CD4-positive, alpha-beta T cell treated with Interleukin-2 at 100 ng/mL for 4 hours (primary cell): ENCODE measurements at places on chromosomes 5 and 9.
A peak's percentile ranks its signal among the peaks of the same experiment; 100 is the strongest.

DNA sequence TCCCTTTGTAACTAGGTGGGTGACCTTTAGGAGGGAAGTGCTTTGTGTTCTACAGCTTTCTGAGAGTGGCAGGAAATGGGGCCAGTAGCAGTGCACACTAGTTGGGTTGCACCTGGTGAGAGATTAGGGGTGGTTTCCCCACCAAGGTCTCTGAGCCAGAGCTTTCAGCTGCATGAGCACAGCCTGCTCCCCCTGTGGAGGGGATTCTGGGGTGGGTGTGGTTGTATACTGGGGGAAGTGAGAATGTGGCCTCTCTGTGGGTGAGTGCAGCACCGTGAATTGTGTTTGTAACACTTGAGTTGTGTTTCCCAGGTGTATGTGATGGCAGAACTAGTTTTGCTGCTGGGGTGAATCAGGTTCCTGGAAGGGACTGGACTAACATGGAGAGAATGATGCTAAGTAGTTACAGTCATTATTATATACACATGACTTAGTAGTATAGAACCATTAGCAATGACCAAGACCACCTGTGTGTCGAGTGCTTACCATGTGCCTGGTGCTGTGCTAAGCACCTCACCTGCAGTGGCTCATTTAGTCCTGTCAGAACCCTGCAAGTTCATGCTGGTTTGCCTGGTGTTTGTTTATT, 11.8 kb upstream of the CXXC5 start:
- DNase-seq = peak; percentile 78

- DNase-seq = no peak
Observed at GRCh38 chr5:162299793-162300192, 232.2 kb downstream of the GABRG2 start.

DNA sequence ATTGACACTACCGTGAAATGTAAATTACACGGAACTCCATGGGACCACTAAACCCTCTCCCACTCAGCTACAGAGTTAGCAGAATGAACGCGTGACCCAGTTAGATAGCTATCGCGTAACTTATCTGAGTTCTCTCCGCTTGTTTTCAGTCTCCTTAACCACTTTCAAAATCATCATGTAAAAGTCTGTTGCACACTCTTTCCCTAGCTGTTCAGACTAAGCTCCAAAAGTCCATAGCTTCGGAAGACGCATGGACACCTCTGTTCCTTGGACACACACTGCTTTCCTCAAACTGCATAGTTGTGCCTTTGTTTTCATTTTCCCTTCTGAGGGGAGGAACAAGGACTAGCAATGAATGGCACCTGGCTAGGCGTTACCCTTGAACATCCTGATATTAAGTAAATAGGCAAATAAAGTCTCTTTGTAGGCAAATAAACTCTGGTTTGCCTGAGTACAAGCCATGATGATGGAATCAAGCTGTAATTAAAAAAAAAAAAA, 83.3 kb downstream of the DAPK1 start:
- DNase-seq = no peak

DNA sequence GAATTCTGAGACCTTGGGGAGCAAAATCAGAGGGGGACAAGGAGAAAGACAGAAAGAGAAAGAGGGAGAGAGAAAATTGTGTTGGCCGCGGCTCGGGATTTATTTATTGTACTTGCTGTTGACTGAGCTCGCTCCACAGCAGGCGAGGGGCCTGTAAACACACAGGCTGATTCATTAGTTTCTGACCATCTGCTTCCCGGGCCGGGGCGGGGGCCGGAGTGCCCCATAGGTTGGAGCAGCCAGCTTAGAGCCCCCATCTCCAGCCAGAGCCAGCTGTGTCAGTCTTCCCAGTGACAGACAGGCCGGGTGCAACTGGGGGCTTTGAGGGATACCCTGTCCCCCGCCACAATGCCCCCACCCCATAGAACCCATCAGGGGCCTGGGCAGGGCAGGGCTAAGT, 30.9 kb downstream of the NTNG2 start:
- DNase-seq = no peak

GRCh38 chr5:116528519-116529234, 45.9 kb downstream of the SEMA6A start:
- DNase-seq = no peak

DNA sequence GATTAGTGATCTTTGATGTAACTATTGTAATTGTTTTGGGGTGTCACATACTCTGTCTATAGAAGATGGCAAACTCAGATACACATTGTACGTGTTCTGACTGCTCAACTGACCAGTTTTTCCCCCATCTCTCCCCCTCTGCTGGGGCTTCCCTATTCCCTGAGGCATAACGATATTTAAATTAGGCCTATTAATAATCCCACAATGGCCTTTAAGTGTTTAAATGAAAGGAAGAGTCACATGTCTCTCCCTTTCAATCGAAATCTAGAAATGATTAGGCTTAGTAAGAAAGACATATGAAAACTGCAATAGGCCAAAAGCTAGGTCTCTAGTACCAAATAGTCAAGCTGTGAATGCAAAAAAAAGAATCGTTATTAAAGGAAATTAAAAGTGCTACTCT, 265.6 kb downstream of the TMEM232 start:
- DNase-seq = no peak

DNA sequence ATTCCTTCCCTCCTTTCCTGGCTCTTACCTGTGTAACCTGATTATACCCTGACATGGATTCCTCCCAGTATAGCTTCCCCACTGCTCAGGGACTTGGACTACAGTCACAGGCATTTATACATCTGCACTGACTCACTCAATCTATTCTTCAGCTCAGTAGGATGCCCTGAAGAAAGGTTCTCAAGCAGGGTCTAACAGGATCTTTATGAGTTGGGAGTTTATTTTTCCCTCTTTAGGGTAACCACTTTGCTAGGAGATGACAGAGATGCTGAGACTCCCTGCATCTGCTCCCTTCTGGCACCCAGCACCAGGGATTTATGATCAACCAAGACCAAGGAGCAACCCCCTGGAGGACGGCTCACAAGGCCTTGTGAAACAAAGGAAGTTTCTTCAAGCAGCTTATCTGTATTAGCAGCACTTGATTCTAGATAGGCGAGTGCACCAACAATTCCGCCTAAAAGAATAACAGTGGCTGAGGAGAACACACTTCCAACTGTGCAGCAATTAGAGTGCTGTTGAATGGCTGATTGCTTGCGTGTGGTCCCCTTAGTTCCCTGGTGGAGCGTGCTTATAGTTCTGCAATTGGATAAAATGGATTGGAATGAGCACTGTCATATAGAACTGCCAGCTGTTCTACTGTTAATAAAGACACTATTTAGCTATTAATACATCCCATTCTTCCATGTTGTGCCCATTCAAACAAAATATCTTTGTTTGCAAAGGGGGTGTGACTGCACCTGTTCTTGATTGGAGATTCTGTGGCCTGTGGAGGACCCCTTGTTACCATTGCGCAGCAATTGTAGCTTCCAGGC, 482.6 kb downstream of the ZNF608 start:
- no peak for DNase-seq

DNA sequence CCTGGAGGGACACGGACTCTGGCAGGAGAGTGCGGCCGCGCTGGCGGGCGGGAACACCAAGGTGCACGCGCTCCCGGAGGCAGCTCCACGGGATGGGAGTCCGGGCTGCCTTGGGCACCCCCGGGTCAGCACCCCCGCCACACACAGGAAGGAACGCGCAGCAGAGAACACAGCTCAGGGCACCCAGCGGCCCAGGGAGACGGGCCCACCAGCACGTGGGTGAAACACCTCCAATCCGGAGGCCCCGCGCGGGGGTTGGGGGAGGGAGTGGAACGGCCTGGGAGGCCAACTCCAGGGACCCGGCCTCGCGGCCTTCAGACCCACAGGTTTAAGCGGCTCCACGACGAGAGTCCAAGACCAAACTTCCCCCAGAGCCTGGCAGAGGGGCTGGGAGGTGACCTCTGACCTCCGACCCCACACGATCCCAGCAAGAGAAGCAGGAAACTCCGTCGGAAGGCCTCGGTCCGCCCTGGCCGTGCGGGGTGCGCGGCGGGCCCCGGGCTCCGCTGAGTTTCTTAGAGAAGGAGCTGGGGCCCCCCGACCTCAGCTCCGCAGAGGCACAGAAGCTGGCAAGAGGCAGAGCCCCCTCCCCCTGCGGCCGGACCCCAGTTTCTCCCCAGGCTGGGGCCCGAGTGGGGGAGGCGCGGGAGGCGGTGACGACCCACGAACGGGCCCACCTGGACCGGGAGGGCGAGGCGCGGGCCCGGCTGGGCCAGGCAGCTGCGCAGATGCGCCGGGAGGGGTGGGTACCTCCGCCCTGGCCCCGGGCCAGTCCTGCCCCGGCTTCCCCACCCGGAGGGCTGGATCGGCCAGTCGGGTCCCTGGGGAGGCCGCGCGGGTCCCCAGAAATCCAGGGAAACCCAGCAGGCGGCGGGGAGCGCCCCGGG, 851 bp downstream of the NACC2 start:
- peak; percentile 43 for DNase-seq

- DNase-seq = no peak
Observed at GRCh38 chr5:43772764-43773477, 169.9 kb downstream of the NNT start.

DNA sequence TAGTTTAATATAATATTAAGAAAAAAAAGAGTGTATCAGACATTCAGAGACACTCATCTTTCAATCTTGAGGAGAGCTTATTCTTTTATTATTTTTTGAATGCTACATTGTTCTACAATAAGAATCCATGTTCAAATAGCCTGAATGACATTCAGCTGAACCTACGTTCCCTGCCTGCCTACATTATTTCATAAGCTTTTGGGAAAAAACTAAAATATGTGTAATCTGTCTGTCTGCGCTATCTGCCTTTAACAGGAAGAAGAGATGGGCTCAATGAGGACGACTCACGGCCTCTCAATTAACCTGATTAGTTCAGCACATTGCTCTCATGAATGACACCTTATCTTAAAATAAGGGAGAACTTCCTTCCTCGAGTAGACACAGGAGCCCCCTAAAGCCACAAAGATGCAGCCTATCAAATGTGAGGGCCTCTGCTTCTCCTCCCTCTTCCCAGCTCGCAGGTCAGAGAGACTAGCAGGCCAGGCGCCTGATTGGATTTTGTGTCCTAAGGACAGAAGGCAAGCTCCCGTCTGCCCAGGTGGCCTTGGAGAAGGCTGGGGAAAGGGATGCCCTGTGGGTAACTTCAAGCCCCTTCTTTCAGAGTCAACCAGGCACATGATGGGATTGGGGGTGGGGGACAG, 37.8 kb downstream of the EBF1 start:
- no peak for DNase-seq

DNA sequence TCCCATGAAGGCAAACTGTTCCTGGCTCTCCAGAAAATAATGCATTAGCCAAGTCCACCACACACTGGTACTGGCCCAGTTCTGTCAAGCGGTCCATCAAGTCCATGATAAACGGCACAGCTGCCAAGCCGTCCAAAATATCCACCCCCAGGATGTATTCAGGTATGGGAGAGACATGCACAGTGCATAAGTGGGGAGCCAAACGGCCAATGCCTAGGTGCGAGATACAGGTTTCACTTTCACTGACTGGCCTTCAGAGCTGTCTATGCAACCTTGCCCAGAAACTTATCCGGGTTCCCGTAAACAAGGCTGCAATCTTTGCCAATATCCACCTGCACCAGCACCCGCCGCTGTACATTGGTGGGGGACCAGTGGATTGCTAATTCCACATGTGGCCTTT, 795.8 kb downstream of the EFNA5 start:
- no peak for DNase-seq

- DNase-seq = no peak
Observed at GRCh38 chr5:95284572-95285408, at the start of gene MCTP1. TSS of gene MCTP1 (minus strand) at chr5:95285094.

- DNase-seq = no peak
Observed at GRCh38 chr5:140677947-140678346, 4.6 kb upstream of the DND1 start.

GRCh38 chr5:174239718-174240117, 194.2 kb downstream of the NSG2 start:
- DNase-seq = no peak

- no peak for DNase-seq
Observed at GRCh38 chr5:28374492-28374967, 1336.1 kb upstream of the CDH9 start.

DNA sequence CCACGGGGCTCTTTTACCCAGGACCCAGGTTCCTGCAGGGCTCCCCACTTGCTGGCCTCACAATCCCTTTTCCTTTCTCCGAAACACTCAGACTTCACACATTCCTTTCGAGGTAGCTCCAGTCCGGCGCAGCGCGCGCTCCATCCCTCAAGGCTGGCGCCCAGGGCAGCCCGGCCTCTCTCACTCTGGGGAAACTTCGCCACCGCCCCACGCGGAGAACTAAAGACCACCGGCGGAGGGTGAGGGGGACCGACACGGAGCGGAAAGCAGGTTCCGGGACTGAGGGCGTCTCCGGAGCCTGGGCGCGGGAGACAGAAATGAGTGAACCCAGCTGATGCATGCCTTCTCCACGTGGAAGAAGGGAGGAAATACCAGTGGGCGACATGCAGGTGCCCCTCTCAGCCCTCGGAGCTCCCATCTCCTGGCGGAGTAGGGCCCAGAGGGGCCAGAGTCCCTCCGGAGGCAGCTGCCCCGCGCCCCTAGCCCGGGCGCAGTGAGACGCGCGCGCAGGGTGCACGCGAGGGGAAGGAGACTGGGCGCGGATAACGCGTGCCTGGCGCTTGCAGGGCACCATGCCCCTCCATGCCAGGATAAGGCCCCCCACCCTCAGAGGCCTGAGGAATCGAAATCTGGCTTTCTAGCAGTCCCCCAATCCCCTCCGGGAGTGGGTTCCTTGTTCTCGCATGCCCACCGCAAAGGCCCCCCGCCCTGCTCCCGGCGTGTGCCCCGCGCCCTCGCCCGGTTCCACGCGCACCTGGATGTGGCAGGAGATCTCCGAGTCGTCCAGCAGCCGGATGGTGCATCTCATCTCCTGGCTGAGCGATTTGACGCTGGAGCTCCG, 650 bp downstream of the FRMD3 start:
- no peak for DNase-seq

GRCh38 chr5:139361835-139362429, 20.3 kb downstream of the PAIP2 start:
- no peak for DNase-seq

GRCh38 chr5:154262342-154262741, 71.8 kb downstream of the GALNT10 start:
- no peak for DNase-seq

GRCh38 chr9:82192211-82192610, 203.6 kb downstream of the SPATA31D1 start:
- no peak for DNase-seq

GRCh38 chr5:60829490-60830266, 14.4 kb downstream of the ELOVL7 start:
- no peak for DNase-seq

GRCh38 chr5:68699966-68700365, 393.8 kb upstream of the SLC30A5 start:
- no peak for DNase-seq

GRCh38 chr9:72039532-72039931, 20.9 kb downstream of the C9orf57 start:
- no peak for DNase-seq
